ENCODE measurements at places on chromosomes 1 and 21. TPM values are rescaled to one million over a fixed set of nuclear protein-coding genes. Genes with fewer than 3 reads are reported as not detected.
A peak's percentile ranks its signal among the peaks of the same experiment; 100 is the strongest.

DNA sequence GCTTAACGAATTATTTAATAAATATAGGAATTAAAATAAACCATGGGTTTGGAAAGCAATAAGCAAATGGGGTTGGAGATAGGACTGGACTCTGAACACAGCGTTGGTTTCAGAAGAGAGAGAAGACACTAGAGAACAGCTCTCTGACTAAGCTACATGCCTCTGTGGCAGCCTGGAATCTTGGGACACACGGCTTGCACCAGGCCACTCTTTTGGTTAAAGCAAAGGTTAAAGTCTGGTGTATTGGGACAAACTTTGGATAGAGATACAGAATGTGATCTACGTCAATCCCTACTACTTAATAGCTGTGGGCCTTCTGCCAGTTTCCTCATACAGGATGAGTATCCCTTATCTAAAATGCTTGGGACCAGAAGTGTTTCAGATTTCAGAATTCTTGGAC is 49.7 kb upstream of the HSD17B7 start:
- no peak for DNase-seq

- peak; percentile 14 for DNase-seq
These were observed 872 bp downstream of the GPBP1L1 start for GRCh38 chr1:45685308-45686014.

DNA sequence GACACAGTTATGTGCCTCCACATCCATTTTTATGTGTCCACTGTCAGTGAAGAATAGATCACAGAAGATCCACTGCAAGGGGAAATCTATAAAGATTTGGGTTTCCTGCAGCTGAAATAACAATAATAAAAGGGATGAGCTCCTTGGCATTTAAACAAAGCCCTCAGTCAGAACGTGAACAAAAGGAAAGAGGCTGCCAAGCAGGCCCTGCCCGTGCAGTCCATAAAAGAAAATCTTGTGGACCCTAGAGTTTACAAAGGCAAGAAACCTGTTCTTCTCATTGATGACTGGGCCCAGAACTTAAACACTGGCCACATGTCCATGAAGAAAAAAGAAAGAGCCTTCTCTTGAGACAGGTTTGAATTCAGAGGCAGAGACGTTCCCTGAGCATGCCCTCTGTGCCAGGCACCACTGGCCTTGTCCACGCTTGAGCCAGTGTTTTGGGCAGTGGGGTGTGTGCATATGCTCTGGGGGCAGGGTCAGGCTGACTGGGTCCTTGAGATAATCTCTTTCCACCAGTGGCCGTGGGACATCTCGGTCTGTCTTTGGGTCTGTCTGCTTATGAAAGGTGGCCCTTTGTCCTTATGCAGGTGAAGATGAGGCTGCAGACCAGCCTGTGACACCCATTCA is 142.7 kb downstream of the HIVEP3 start:
- DNase-seq, result no peak

GRCh38 chr1:15330028-15330427 is 79.7 kb upstream of the EFHD2 start:
- DNase-seq, result no peak

The SHISAL2A gene
- total RNA-seq, result 9.2 TPM
